ENCODE measurements at places on chromosomes 12 and 14. TPM values are rescaled to one million over a fixed set of nuclear protein-coding genes. Genes with fewer than 3 reads are reported as not detected.

GRCh38 chr12:2879853-2880252 lies 2.8 kb downstream of the RHNO1 start:
- DNase-seq = no peak

The NRIP2 gene
- total RNA-seq = 9.5 TPM

- no peak for DNase-seq
Observed at GRCh38 chr12:34126239-34126641, 103.9 kb downstream of the ALG10 start.

The AICDA gene
- total RNA-seq = not detected

- peak; percentile 21 for DNase-seq
Observed at GRCh38 chr12:127811988-127812387, 455.0 kb upstream of the TMEM132C start.

DNA sequence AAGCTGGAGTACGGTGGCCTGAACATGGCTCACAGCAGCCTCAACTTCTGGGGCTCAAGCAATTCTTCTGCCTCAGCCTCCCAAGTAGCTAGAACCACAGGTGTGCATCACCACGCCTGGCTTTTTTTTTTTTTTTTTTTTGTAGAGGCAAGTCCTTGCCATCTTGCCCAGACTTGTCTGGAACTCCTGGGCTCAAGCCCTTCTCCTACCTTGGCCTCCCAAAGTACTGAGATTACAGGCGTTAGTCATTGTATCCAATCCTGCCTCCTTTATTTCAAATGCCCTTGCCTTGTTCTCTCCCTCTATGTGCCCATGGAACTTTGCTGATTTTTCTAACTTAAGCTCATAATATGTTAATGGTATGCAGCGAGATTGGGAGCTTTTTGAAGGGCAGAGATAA lies 49.2 kb upstream of the PRICKLE1 start:
- no peak for DNase-seq

GRCh38 chr12:33828326-33828725 lies 194.0 kb upstream of the ALG10 start:
- no peak for DNase-seq

DNA sequence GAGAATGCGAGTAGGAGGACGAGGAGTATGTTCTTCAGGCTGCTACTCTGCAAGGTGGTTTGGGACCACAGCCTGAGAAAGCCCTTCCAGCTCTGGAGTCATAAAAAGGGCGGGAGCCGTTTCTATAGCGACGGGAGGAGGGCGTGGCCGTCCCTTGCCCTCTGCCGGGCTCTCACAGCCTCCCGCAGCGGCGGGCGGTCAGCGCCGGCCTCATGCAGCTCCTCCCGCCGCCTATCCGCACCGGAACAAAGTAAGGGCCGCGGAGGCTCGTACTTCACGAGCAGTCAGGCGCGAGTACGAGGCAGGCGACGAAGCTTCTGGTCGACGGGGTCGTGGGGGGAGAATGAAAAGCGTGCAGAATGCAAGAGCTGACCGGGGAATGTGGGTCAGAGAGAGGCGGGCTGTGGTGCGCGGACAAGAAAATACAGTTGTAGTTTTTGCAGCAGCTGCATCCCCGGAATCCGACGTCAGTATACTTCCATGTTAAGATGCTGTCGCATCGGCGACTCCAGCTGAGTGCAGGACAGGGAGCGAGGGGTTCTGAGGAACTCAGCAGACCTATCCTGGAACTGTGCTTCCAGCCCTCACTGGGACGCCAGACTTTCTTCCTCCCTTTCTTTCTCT lies at the start of gene DYRK4:
TSS of gene DYRK4 (plus strand) at position 175 of the 624 bp plus-strand sequence. CDS start at position 213, 38 bp downstream.
- DNase-seq = peak; percentile 66

GRCh38 chr14:30417121-30417520 lies 141.8 kb upstream of the G2E3 start:
- DNase-seq = no peak

DNA sequence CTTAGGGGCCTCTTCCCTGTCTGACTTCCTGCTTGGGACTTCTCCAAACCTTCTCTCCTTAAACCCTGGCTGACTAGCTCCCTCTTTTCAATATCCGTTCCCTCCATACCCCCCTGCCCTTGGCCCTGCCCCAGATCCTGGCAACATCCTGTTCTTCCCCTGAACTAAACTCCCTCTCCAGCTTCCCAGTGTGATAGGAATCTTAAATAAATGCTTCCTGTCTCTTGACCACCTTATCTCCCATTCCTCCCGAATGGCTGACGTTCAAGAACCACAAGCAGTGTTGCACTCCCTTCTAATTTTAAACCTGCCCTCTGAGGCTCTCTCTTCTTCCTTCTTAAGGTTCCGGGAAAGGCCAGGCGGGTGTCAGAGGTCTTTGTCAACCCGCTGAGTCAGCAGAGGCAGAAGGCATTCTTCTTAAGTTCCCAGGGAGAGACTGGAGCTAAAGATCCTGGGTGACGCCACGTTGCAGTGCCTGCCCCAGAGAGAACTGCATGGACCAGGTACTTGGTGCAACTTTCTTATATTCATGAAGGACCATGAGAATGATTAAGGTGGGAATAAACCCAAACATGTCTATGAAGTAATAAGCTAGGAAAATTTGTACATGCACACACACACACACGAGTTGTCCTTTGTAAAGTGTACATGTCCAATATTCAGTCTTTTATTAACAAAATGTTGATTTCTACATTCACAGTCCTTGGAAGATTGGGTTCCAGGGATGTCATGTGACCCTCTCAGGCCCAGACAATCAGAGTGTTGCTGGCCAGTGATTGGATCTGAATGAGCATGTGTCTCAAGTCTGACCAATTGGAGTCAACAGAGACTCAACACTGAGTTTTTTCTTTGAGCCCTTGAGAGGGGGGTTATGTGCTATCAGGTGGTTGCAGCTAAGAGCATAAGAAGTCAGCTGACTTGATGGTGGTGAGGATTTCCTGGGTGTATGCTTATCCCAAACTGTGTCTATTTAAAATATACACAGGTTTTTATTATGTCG lies 420.2 kb upstream of the TBX3 start:
- DNase-seq = no peak

The PIK3C2G gene
- not detected for total RNA-seq

DNA sequence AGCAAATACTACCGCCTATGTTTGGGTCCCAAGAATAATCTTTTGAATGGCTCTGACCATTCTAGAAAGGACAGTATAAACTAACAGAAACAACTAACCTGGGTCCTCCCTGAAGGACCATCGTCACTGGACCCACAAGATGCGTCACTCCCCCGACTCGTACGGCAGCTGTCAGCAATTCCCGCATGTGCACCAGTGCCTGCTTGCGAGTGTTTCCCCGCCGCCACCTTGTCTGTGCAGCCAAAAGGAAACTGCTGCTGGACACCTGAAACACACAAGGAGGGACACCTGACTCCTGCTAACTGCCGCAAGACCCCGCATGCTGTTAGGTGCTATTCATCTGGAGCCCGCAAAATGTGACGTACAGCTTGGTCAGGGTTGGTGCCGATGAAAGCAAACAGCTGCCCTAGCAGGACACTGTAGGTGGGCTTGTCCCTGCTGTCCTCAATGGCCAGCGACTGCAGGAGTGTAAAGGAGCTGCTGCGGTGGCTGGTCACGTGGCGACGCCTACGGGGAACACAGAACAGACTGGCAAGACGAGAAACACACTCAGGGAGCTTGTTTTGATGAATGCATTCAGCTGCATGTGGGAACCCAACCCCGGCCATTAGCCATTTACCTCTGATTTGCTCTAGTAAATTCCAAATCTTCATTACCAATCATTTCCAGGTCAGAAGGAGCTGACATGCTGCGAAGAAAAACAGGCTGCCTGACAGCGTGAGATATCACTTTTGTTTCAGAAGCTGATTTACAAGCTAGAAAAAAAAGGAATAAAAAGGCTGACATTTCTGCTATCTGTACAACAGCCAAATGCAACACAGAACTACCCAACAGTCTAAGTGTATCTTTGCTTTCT lies 118.1 kb downstream of the TRAFD1 start:
- no peak for DNase-seq

The KCNA5 gene
- 4.8 TPM for total RNA-seq

DNA sequence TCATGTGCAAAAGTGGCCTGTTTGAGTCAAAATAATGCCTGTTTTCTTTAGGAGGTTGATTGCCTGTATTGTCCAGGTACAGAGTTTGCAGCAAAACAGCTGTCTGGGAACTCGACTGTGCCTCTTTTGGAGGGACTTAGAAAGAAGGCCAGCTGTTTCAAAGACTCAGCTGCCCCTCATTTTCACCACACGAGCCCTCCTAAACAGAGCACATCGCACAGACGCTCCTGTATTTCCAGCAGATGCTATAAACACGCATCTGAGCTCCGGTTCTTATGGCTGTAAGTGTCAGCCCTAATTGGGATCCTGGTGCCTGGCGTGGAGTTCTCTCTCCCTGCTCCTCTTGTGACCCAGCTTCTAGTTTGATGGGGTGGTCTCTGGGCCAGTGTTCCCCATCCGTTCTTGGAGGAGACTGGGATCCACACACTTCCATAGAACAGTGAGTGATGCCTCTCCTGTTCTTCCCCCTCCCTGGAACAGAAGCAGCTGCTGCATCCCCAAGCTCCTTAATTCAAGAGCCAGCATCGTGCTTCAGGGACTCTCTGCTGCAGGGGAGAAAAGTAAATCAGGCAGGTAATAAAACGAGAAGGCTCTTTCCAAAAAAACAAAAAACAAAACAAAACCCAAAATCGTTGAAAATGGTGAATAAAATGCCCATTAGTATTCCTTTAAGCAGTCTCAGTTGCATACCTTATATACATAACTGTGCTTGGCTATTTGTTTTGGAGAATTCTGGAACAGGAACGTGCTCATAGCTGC lies 269.0 kb downstream of the SLC15A4 start:
- no peak for DNase-seq

The WNT5B gene
- 5.9 TPM for total RNA-seq

DNA sequence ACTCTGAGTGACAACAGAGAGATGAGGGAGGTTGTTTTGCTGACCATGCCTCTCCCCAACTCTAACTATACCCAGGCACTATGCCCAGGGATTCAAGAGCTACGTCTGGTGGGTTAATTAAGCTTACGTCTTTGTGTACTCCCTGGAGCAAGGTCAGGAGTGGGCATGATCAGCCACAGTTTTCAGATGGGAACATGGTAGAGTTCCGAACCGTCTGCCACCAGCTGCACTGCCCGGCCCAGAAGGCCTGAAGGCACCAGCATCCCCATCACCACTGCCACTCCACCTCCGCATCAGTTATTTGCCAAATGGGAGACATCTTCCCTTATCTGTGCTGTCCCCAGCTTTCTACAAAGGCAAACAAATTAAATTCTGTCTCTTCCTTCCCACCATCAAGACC lies 11.1 kb upstream of the GPX2 start:
- DNase-seq = no peak

DNA sequence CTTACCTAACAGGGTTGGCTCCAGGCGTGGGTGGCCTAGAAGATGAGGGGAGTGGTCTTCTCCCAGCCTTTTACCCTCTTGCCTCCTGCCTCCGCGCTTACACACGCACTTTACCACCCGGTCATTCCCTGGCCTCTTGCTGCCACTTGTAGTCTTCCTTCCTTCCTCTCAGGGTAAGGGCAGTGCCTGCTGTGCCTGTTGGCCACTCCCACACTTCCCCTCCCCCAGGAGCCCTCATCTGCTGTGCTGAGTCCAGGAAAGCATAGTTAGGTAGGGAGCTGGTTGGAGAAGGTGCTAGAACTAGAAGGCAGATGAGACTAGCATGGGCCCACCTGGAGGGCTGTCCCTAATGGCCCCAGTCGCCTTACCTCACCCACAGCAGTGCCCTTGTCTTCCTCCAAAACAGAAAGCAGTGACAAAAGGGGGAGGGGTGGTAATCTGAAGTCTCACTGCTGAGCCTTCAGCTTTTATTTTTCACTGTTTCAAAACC lies 54.3 kb upstream of the SRSF5 start:
- peak; percentile 51 for DNase-seq

The SLC8A3 gene
- 1.0 TPM for total RNA-seq
